ENCODE measurements at places on chromosomes 6 and 20.
A peak's percentile ranks its signal among the peaks of the same experiment; 100 is the strongest.

DNA sequence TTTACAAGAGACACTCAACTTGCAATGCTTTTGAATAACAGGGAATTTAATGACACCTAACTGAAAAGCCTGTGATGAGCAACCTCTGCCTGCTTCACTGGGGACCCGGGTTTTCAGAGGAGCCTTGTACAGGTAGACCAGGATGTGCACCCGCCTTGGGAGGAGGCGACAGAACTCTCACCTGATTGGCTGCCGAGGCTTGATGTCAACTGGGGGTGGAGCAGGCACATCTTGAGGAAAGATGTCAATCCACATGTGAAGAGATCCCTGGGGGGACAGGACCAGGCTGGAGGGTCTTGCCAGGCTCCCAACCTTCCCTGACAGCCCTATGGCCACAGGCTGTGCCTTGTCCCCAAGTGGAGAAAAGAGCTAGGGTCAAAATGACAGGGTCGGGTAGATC lies 19.8 kb downstream of the ERGIC3 start:
- DNase-seq = no peak

GRCh38 chr6:50249493-50249892 lies 199.8 kb upstream of the DEFB112 start:
- no peak for DNase-seq

DNA sequence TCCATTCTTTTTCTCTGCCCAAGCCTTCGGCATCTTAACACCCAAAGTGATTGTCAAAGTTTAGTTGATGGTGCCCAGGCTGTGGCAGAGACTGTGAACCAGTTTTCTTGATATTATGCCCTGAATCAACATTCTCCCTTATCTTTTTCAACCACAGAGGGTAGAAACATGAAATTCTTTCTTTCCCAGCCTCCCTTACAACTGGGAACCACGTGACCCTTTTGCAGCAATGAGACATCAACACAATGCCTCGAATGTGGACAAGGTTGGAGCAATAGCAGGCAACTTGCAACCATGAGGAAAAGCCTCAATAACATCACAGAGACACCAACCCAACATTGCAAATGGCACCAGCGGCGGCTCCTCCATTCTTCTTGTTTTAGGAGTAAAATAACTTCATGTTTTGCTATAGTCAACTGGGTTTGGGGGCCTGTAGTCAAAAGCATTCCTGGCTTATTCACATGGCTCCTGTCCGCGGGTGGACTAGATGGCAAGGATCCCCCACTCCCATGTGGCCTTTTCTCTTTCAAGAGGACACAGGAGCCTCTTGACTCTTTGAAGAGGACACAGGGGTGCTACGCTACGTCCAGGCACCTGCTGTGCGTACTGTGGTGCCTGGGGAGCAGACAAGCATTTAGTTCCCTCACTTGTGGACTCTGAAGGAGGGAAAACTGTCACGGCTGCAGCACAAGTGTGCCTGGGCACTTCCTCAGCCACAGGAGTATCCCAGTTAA lies 90.5 kb downstream of the NOL4L start:
- no peak for DNase-seq

- peak; percentile 81 for DNase-seq
Measured at GRCh38 chr6:27902335-27903314, 9.6 kb downstream of the OR2B2 start.

DNA sequence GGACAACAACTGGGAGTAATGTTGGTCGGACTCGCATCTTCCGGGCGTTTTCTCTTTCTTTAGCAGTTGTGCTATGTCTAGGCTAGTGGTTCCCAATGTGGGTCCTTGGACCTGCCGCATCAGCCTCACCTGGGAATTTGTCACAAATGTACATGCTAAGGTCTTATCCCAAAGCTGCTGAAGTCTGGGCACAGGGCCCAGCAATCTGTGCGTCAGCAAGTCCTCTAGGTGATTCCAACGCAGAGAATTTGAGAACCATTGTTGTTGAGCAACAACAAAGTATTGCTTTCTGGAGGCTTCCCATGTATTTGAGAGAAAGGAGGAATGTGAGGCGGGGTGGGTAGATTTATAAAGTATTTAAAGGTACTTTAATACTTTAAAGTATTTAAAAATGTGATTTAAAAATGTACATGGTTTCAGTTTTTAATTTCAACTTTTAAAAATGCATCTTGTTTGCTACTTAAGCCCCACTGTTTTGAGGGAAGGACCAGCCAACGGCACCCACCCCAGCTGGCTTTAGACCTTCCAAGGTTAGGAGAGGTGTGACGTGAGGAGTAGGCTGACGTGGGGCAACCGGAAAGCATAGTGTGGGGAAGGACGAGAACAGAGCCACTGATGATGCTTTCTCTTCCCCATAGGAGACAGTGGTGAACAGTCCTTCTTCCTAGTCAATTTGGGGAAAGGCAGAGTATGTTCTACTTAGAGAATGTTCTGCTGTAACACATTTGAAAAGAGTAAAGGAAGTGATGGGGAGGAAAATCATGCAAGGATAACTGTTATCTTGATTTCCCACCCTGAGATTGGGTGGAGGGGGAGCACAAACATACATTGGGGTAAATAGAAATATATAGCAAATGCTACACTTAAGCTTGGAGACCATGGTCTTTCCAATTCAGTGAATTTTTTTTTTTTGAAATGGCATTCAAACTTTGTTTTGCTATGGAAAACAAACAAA lies 4.3 kb downstream of the UST start:
- no peak for DNase-seq

GRCh38 chr6:18595774-18596530 lies 208.8 kb downstream of the RNF144B start:
- no peak for DNase-seq

GRCh38 chr6:1346558-1347091 lies 34.7 kb downstream of the FOXQ1 start:
- no peak for DNase-seq

DNA sequence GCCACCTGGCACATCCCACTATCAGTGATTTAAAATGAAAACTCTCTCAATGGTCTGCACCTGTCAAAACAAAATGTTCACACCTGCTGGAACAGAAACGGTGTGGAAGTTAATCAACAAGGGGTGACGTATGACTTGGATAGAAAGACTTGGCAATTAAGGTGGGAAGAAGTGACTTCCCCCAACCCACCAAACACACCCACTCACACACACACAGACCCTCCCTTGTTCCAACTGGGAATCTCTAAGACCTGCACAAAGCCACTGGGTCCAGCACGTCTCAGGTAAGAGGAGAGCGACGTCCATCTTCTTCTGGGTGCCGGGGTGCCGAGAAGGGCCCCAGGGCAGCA lies 25.1 kb upstream of the TCFL5 start:
- DNase-seq = no peak

- DNase-seq = no peak
Measured at GRCh38 chr6:45738057-45738455, 277.6 kb downstream of the CLIC5 start.

DNA sequence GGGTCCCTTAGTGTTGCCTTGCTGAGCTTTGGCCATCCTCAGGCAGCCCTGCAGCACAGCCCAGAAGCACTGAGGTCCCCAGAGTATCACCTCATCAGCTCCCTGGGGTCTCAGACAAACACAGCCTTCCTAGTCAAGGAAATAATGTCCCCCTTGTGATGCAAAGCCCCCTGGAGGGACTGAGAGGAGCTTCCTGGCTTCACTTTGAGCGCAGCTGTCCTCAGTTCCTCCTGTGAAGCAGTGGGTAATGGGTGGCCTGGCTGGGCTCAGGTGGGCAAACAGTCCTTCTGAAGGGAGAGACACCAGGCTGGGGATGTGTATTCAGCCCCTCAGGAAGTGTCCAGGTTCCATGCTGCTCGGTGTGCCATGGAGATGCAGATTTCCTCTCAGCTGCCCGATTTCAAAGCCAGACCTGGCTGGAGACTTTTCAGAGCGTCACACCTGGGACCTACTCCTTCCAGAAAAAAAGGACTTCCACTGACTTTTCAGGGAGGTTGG lies 79.2 kb upstream of the FOXA2 start:
- DNase-seq = no peak

- DNase-seq = no peak
Measured at GRCh38 chr6:111237852-111238251, 150.5 kb downstream of the SLC16A10 start.

Data from activated CD8-positive, alpha-beta memory T cell treated with anti-CD3 and anti-CD28 coated beads for 4 hours (primary cell).